Inflammatory macrophage (primary cell): ENCODE measurements at places on chromosomes 3 and 15.

DNA sequence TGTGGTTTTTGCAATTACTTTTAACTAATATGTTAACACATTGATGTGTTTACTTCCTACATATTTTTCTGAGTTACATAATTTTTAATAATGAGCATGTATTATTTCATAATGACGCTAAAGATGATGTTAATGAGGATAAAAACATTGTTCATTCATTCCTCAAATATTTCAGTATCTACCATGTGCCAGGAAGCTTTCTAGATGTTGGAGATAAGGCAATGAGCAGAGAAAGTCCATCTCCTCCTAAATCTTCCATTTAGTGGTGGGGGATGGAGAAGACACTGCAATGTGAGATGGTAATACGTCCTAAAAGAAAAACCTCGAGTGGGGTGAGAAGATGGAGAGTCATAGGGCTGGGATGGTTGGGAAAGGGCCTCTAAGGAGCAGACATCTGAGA, 132.7 kb downstream of the MYLK start:
- no peak for DNase-seq

- DNase-seq, result peak; percentile 47
These were observed 167.3 kb upstream of the THBS1 start for GRCh38 chr15:39413558-39413957.

- DNase-seq, result no peak
These were observed 11.9 kb downstream of the CPOX start for GRCh38 chr3:98581474-98581873.

DNA sequence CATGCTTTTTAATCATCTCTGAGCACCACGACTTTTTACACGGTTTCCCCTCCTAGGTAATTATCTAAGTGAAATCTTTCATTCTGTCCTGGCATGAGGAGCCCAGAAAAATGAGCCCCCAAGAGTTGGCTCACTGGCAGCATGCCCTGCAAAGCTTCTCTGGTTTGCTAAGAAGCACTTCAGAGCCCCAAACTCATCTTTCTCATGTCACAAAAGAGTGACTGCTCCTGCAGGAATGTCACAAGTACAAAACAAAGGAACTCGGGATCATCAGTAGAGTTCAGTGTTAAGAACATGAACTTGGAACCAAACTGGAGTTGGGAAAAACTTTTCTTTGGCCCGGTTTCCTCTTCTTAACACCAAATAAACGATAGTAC, 123.9 kb downstream of the FOXB1 start:
- no peak for DNase-seq

GRCh38 chr3:53643757-53644156, 149.3 kb downstream of the CACNA1D start:
- no peak for DNase-seq

GRCh38 chr3:48034000-48034516, 17.8 kb upstream of the MAP4 start:
- no peak for DNase-seq

DNA sequence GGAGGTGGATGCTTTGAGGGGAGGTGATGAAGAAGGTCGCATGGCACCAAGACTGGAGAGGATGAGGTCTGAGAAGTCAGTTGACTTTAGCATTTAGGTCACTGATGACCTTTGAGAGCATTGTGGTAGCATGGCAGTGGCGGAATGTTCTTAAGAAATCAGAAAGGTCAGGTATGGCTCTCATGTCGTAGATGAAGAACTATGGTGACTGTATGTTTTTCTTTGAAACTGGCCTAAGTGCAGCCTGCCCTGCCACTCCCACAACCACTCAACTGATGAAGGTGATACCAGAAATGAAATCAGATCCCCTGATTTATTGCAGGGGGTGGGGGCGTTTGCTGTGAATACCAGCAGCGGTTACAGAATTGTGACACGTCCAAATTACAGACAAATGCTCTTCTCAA, 102.6 kb downstream of the ITPR1 start:
- DNase-seq, result no peak

DNA sequence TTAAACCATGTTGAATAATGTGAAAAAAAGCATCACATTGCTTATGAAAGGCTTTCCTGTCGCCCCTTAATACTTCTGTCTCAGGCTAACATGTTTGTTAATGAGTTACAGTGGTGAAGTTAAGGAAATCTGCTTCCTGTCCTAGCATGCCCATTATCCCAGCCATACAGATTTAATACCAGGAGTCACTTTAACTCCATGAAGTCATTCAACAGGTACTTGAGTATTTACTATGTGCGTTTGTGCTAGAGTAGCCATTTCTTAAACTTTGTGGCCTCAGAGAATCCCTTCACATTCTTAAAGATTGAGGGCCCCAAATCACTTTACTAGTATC, 10.1 kb upstream of the SETD5 start:
- DNase-seq, result no peak

- DNase-seq, result no peak
These were observed 26.2 kb upstream of the ARL8B start for GRCh38 chr3:5095886-5096285.

- DNase-seq, result no peak
These were observed 643 bp downstream of the CDAN1 start for GRCh38 chr15:42736178-42736792.

GRCh38 chr15:56608993-56609392, 124.3 kb downstream of the ZNF280D start:
- no peak for DNase-seq

DNA sequence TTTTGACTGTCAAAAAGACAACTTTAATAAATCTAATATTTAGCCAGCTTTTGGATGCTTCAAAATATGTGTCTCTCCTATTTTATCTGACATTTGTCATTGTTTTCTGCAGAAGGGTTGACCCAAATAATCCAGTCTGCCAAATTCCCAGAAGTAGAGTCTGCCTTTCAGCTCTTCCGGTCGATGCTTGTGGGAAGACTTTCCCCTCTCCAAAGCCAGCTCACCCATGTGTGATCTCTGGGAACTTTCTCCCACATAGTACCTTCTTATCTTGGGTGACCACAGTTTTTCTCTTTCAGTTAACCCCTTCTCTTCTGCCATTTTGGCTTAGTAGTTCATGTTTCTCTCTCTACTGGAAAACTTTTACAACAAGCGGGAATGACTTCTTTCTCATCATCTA, 94.1 kb downstream of the ASB7 start:
- DNase-seq, result no peak

DNA sequence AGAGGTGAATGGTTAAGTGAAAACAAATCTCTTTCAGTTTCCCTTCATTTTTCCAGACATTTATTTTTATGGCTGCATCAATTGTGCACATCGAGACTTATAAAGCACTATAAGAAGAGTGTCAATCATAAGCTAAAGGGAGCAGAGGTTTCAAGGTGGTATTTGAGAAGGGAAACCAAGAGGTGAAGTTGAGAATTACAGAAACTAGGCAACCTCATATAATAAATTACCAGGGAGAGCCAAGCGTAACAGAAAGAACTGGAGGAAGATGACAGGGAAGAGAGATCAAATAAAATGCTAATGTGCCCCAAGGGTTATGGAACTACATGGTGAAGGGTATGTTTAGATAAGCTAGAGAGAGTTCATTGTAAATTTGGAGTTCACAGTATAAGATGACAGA, 6.3 kb upstream of the CCDC54 start:
- no peak for DNase-seq

GRCh38 chr3:98188545-98188944, 22.0 kb downstream of the OR5H15 start:
- peak; percentile 88 for DNase-seq

- peak; percentile 54 for DNase-seq
These were observed 99.0 kb upstream of the KCNMB2 start for GRCh38 chr3:178437236-178437635.

DNA sequence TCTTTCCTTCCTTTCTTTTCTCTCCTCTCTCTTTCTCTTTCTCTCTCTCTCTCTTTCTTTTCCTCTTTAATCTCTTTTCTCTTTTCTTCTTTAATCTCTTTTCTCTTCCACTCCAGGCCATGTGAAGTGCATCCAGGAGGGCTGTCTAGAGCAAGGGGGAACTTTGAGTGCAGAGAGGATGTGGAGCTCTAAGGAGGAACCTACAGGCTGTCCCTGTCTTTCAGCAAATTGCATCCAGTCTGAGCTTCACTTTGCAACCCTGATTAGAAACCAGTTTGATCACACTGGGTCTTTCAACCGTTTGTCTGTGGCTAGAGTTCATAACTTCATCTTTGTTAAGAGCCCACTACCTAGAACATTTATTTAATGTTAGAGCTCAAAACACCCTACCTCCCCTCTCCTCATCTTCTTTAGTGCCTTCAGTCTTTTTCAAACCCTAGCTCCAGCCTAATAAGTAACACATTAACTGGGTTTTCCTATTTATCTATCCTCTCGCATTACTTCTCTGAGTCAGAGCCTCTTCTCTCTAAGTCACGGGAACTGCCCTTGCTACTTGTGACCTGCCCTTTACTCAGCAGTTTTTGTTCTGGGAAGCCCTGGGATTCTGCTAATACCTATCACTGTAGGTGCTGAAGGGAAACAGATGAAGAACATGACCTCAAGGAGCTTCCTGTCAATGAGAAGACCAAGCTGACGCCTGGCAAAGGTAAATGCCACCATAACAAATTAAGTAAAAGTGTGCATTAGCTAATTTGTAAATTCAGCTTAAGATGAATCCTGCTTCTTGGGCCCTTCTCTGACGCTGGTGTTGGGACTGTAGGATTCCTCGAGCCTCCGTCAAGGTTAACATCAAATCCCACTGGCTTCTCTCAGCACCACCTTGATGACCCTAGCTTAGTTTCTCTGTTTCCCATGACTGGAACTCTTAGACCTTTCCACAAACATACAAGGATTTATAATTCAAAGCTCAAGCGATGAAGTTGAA, at the start of gene GCNT3:
GCNT3 (plus strand) TSS at position 508 of the 985 bp plus-strand sequence. CDS start 6,456 bp downstream, outside the sequence.
- peak; percentile 28 for DNase-seq

- DNase-seq, result no peak
These were observed 36.1 kb downstream of the RAB6B start for GRCh38 chr3:133859381-133860234.

- DNase-seq, result no peak
These were observed 619.8 kb upstream of the ZNF717 start for GRCh38 chr3:76405196-76405595.

- no peak for DNase-seq
These were observed 306.2 kb downstream of the NLGN1 start for GRCh38 chr3:173703771-173704170.

- no peak for DNase-seq
These were observed 848.6 kb downstream of the ROBO1 start for GRCh38 chr3:78919021-78919755.

- peak; percentile 97 for DNase-seq
These were observed at the start of gene HEMK1 for GRCh38 chr3:50568947-50569749. TSS of gene HEMK1 (plus strand) at chr3:50569522. CDS start at chr3:50571105, 1,583 bp downstream.

DNA sequence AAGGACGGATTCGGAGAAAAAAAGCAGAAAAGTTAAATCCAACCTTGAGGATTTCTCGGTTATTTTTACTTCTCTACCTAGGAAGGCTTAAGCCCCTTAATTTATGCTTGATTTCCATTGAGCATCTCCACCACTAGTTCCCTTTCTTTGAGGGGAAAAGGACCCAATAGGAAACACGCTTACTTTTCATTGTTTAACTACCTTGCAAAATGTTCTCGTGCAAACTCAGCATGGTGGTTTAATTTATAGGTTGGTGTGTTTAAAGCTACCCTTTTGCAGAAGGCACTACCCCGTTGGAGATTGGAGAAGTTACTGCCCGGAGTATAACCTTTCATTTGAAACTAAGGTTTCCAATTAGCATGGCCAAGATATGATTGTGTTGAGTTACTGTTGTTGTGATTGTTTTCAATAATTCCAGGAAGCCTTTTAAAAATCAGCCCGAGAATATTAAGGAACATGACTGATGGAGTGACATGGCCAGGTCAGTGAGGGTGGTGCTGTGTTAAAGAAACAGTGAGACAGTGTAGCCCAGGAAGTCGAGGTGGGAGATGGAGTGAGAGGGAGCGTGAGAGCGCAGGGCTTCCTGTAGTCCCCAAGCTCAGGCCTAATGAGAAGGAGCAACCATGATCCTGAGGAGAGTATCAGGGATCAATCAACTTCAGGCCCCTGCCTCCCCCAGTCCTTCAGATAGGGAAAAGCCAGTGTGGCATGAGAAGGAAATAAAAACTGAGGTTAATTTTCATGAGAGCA, 76.6 kb downstream of the AQP9 start:
- DNase-seq, result peak; percentile 23
